ENCODE measurements at places on chromosomes 2 and 18.

- DNase-seq = no peak
Observed at GRCh38 chr2:55051026-55051866, 995 bp upstream of the RTN4 start.

- DNase-seq = no peak
Observed at GRCh38 chr2:120707816-120708215, 27.9 kb upstream of the GLI2 start.

DNA sequence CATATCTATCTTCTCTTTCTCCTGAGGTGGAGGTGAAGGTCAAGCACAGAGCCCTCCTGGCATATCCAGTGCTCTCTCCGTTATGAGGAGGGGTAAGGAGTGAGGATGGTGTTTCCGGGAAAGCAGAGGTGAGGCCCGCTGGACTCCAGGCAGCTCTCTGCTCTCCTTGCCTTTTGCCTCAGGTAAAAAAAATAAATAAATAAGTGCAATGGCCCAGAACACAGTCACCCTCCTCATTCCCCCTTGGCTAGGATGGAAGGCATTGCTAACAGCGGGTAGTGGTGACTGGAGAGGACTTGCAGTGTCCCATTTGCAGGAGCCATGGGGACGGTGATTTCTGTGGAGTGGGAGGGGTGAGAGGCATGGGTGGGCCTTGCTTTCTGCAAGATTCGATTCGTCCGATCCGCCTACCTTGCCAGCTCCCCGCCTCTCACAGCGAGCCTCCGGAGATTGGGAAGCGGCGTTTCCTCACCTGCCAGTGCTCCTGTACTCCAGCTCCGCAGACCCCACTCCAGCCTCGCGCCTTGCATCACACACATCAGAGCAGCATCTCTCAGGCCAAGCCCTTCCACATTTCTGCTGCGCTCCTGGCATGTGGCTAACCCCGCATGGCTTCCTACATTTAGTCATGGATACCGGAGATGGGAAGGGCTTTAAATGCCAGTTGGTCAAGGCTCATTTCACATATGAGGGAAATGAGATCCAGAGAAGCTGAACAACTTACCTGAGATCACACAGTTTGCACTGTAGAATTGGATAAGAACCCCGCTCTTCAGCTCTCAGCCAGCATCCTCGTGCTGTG is 155.2 kb downstream of the VAPA start:
- DNase-seq = no peak

DNA sequence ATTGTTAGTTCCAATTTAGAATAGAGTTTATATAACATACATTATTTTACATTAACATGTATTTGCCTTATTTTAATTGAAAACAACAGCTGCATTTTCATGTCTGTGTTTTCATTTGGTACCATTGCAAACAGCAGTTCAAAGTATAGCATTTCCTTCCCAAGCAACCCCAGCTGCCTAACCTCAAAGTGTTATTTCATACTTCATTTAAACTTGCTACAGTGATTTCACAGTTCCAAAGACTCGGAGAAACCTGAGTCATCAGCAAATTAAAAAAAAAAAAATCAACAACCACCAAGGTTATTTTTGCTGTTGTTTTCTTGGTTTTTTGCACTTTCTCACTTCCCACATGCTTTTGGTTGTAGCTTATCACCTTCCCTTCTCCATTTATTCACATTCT is 236.5 kb upstream of the SPHKAP start:
- DNase-seq = no peak

DNA sequence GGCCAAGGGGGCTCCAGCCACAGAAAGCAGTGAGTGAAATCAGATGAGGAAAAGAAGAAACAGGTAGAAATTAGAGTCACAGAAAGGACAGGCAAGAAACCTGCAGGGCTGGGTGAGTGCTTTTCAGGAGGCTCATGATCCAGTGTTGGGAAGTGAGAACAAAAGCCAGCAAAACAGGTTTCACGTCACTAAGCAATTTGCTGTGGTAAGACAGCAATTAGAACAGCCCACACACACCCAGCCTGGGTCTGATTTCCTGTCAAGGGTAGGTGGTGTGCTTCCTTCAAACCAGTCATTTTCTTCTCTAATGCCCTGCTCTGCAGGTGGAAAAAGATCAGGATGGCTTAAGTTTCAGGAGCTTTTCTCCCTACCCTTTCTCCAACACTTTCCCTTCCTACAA is 52.9 kb upstream of the XDH start:
- no peak for DNase-seq

DNA sequence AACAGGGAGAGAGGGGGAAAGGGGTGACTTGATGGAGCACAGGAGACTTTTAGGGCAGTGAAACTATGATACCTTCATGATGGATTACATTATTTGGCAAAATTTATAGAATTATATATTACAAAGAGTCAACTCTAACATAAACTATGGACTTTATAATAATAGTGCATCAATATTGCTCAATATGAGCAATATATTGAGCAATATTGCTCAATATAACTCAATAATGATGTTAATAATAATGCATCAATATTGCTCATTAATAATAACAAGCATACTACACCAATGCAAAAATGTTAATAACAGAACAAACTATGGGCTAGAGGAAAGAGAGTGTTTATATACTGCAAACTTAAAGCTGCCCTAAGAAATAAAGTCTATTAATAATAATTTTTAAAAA is 3.1 kb upstream of the UNC80 start:
- DNase-seq = no peak

Measured in GM19239 (cell line).